ENCODE measurements at places on chromosomes 13 and 19.

DNA sequence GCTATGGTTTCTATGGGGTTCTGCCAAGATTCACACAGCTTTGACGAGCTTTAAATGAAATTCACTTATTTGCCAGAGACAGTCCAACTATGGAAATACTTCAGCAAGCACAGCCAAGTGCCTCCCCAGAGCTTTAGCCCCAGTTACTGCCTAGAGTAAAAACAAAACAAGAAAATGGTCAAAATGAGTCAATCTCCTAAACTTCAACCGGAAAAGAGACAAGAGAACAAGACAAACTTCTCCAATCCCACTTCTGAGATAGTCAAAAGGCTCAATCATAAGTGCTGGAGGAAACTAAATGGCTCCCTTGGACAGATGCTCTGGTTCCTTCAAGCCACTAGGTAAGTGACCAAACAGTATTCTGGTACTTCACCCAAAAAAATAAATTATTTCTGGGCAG is 65.8 kb downstream of the KATNAL1 start:
- no peak overlapping the region for H3K4me3 ChIP-seq
- H3K27me3 ChIP-seq = no peaks in the 10 kb centered on the region
- no peaks in the 10 kb centered on the region for H3K4me1 ChIP-seq

DNA sequence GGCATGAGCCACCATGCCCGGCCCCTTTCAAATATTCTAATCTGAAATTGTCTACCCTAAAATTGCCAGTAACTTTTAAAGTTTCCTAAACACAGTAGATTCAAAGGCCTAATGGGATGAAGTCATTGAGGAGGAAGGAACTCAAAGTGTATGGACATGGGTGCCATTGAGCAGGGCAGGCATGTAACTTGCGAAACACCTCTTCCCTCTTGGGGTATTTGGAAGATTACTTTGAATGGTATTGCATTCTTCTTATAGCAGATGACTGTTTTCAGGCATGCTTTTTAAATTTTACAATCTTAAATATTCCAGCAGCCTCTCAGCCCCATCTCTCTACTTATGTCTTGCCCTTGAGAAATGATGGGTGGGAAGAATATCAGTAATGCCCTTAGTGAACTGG is 21.0 kb downstream of the TM9SF2 start:
- H3K36me3 ChIP-seq = peaks cover 37% of the 10 kb centered on the region
- no peak for DNase-seq
- no peaks in the 10 kb centered on the region for H3K4me1 ChIP-seq
- no peaks in the 10 kb centered on the region for H3K27me3 ChIP-seq

GRCh38 chr13:72384879-72385278 is 342.6 kb downstream of the MZT1 start:
- no peaks in the 10 kb centered on the region for H3K27me3 ChIP-seq
- no peak overlapping the region for H3K4me3 ChIP-seq
- no peaks in the 10 kb centered on the region for H3K36me3 ChIP-seq
- H3K4me1 ChIP-seq = no peaks in the 10 kb centered on the region
- no peak overlapping the region for H3K27ac ChIP-seq

GRCh38 chr19:51733742-51734522 is 10.1 kb upstream of the HAS1 start:
- no peak for DNase-seq
- no peaks in the 10 kb centered on the region for H3K36me3 ChIP-seq
- no peak overlapping the region for H3K4me3 ChIP-seq
- no peaks in the 10 kb centered on the region for H3K27me3 ChIP-seq
- H3K4me1 ChIP-seq = no peaks in the 10 kb centered on the region
- H3K27ac ChIP-seq = no peak overlapping the region

GRCh38 chr19:46847528-46847927 is 3.1 kb downstream of the AP2S1 start:
- no peaks in the 10 kb centered on the region for H3K4me1 ChIP-seq
- H3K27ac ChIP-seq = no peak overlapping the region
- peaks cover 26% of the 10 kb centered on the region for H3K36me3 ChIP-seq
- no peak for DNase-seq

All from right atrium auricular region (tissue), 2 donors.